ENCODE measurements at places on chromosomes 1 and 21.

DNA sequence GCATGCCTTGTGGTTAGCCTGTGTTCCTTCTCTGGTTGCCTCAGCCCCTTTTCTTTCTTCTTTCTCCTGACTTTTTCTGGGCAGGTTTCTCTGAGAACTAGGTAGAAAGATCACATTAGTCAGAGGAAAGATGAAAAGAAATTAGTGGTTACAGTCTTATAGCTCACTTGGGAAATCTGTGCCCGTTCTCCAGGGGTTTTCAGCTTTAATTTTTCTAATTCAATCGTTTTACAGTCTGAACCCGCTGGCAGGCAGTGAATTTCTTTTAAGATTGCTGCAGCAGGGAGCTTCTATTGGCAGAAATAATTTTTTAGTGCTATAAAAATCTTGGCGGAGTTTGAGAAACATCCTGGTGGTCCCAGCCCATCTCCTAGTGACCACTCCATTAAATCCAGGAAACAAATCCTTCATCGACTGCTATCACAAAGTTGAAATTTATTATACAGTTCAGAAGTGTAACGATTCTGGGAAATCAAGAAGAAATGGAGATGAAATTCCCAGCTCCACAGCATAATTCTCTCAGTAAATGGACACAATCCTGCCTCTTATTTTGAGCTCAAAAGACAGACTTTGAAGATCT, 113.1 kb downstream of the PCP4 start:
- no peak for DNase-seq

GRCh38 chr21:38574895-38575575, 76.8 kb upstream of the ERG start:
- DNase-seq = no peak

- DNase-seq = no peak
Measured at GRCh38 chr1:1302006-1302430, 5.7 kb downstream of the ACAP3 start.

- DNase-seq = no peak
Measured at GRCh38 chr21:37375866-37376574, 9.4 kb downstream of the DYRK1A start.

GRCh38 chr1:56811331-56811730, 7.9 kb downstream of the FYB2 start:
- DNase-seq = no peak

GRCh38 chr1:179083533-179083932, 1.7 kb downstream of the TOR3A start:
- DNase-seq = no peak

GRCh38 chr1:69438056-69438795, 129.5 kb upstream of the LRRC7 start:
- no peak for DNase-seq

Measured in activated CD4-positive, CD25-positive, alpha-beta regulatory T cell treated with anti-CD3 and anti-CD28 coated beads, Interleukin-2, amount 50 U/mL, for 72 hours (primary cell).